ENCODE measurements at places on chromosomes 1 and 21. TPM values are rescaled to one million over a fixed set of nuclear protein-coding genes. Genes with fewer than 3 reads are reported as not detected.

Gene LENEP
- not detected for polyA plus RNA-seq

GRCh38 chr1:173420330-173420806 lies 56.8 kb upstream of the PRDX6 start:
- DNase-seq, result peak; percentile 76

- DNase-seq, result no peak
Measured at GRCh38 chr1:240515505-240515904, 96.5 kb downstream of the GREM2 start.

DNA sequence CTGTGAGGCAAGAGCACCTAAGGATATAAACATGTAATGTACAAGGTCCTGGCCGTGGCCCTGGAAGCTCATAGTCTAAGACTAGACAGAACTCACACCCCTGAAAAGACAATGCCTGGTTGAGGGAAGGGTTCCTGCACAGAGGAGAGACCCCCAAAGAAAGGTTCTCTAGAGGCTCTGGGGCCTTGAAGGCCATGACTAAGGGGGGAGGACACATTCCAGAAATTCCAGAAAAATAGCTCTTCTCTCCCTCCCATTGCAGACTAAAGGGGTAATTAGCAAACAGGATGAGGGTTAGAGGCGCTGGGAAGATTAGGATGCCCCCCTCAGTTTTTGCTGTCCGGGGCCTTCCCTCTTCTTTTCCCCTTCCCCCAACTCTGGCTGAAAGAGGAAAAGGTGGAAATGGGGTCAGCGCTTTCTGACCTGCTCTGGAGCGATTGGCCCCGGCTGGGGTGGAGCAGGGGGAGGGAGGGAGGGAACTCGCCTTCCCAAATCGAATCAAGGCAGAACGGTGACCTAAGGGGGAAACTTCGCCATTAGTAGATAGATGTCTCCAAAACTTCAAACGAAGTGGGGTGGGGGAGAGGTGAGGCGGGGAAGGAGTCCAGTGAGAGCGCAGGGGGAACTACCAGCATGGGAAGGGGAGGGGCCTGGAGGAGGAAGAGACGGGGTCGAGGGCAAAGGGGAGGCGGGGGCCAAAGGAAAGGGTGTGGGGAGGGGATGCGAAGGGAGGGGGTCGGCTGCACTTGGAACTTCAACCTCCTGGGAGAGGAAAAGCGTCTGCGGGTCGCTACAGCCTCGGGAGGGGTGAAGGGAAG lies 11.8 kb downstream of the PAX7 start:
- DNase-seq, result no peak

GRCh38 chr1:31860581-31860980 lies 44.8 kb upstream of the SPOCD1 start:
- no peak for DNase-seq

GRCh38 chr1:71414179-71414578 lies 333.3 kb upstream of the ZRANB2 start:
- DNase-seq, result no peak

DNA sequence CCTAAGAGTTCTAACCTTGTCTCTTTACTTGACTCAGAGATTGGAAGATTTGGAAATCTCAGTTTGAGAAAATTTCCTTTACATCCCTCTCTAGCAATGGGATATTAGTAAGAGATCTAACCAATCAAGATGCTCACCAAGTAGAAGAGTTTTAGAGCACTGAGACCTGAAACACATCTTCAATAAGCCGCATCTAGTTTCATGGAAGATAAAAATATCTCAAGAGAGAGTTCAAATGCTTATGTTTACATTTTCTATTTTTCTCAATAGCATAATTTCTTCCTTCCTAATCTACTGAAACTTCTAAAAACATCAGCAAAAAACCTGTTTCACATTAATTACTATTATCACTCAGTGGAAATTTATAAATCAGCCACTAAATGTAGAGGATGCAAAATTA lies 165.1 kb downstream of the APP start:
- no peak for DNase-seq

DNA sequence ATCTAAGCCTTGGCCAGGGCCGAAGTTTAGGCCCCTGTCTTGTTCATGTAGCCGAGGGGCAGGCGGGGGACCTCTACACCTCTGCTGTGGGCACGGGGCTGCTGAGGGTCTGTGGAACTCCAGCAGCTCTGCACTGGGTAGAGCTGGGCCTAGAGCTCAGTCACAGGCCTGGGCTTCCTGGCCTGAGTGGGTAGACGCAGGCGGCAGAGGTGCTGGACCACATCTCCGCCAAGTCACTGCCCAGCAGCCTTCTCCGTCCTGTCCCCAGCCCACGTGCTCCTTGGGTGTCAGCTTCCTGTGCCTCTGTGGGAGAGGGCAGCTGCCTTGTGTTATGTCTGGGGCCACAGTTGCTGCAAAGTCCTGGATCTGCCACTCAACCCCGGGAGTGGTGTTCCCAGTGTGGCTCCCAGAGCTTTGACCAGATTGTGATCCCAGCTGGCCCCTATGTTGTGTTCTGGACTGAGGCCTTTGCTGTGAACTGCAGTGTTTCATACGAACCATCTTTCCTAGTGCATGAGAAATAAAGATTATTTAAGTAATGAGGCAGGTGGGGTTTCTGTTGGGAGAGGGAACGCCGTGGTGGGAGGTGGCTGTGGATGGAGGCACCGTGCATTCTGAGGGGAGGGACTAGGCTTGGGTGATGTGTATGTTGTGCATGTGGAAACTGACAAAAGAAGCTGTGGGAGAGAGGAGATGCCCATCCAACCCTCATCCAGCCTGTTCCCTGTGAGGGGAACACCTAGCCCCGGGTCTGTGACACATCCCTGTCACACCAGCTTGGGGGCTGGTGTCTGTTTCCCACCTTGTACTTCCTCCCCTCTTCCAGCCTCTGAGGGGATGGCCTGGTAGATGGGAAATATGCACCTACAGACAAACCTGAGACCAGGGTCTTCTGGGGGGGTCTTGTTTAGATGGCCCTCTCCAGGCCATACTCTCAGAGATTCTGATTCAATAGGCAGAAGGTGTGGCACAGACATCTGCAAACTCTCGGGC lies 12.2 kb downstream of the AMPD2 start:
- DNase-seq, result no peak

GRCh38 chr1:20395255-20395654 lies 90.8 kb downstream of the CAMK2N1 start:
- no peak for DNase-seq

DNA sequence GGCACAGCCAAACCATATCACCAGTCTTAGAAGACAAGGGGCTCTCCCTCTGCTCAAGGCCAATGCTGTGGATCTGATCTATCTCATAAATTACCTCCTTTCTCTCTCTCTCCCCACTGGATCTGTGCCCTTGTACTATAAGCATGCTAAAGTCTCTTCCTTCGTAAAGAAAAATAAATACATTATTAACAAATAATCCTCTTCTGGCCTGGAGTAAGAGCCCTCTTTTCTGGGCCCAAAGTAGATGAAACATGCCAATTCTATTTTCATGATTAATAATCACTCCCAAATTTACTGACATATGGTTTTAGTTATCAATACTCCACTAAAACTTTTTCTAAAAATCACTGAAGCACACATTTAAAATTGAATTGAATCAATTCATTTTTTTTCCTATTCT lies 889.7 kb downstream of the ADGRL2 start:
- DNase-seq, result no peak

- no peak for DNase-seq
Measured at GRCh38 chr1:191155178-191155577, 677.5 kb upstream of the BRINP3 start.

GRCh38 chr1:167862432-167863076 lies 51.4 kb downstream of the ADCY10 start:
- DNase-seq, result no peak

DNA sequence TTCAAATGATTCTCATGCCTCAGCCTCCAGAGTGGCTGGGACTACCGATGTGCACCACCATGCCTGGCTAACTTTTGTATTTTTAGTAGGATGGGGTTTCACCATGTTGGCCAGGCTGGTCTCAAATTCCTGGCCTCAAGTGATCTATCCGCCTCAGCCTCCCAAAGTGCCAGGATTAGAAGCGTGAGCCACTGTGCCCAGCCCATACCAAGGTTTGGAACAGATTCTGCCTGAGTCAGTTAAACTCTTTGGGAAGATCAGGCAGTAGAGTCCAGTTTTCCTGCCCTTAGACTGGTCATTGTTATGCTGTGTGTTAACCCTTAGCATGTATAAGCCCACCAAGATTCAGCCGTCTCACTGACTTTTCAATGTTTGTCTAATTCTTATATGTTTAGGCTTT lies 48.3 kb upstream of the LYPLAL1 start:
- no peak for DNase-seq

Gene CFHR4
- not detected for polyA plus RNA-seq

Gene FCRL6
- 0.37 TPM for polyA plus RNA-seq

DNA sequence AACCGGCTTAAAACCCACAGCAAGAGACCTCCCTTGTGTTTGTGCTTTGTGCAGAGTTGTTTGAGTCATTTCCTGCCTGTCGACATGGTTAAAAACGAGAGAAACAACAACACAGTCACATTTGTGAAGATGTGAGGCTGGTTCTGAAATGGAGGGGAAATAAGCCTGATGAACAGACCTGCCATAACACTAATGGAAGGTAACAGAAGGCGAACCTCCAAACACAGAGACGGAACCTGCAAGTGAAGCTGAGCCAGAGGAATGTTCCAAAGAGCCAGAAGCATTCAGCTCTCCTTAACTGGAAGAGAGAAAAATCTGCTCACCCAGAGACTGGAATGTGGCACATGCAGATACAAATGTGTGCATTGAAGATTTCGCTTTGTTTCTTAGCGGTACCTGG lies 53.2 kb upstream of the RAVER2 start:
- DNase-seq, result no peak

- no peak for DNase-seq
Measured at GRCh38 chr1:64308866-64309265, 105.4 kb downstream of the UBE2U start.
